ENCODE measurements at places on chromosomes 6 and 20.

DNA sequence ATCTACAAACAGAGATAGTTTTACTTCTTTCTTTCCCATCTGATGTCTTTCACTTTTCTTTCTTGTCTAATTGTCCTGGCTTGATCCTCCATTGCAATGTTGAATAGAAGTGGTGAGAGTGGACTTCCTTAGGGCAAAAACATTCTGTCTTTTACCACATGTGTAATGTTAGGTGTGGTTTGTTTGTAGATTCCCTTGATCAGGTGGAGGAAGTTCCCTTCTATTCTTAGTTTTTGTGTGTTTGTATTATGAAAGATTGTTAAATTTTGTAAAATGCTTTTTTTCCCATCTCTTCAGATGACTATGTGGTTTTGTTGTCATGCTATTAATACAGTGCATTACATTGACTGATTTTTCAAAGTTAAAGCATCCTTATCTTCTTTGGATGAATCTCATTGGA lies 41.6 kb upstream of the DUSP22 start:
- no peak for DNase-seq

- no peak for DNase-seq
Measured at GRCh38 chr6:95120984-95121383, 456.4 kb upstream of the MANEA start.

DNA sequence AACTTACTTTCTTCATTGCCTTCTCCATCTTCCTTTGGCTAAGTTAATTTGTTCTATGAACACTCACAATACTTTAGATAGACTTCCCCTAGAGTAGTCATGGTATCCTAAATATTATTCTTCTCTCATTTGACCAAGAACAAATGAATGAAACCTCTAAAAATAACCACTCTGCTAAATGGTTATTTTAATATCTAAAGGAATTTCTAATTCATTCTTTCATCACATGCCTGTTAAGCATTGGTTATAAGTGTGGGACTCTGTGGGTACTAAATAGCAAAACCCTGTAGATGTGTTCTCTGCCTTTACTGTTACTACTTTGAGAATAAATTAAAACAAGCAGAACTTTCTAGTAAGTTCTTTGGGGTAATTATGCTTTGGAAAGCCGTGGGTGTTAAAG lies 138.9 kb downstream of the EYA4 start:
- DNase-seq: no peak

GRCh38 chr20:41172296-41173140 lies 35.2 kb downstream of the PLCG1 start:
- no peak for DNase-seq

DNA sequence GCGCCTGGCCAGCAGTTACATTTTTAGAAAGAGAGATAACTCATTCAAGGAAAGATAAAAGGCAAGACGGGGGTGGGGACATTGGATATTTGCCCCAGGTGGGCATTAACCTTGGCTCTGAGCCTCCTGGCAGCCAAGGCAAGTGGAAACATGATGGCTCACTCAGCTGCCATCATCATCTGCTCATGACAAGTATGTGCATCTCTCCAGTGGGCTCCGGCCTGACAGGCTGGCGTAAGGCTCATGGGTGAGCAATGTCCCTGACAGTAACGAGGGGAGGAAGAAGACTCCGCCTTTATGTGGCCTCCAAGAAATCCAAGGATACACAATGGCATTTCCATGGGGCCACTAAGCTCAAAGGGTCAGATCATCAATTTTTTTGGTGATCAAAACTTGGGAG lies 13.3 kb downstream of the ANKRD60 start:
- DNase-seq: no peak

DNA sequence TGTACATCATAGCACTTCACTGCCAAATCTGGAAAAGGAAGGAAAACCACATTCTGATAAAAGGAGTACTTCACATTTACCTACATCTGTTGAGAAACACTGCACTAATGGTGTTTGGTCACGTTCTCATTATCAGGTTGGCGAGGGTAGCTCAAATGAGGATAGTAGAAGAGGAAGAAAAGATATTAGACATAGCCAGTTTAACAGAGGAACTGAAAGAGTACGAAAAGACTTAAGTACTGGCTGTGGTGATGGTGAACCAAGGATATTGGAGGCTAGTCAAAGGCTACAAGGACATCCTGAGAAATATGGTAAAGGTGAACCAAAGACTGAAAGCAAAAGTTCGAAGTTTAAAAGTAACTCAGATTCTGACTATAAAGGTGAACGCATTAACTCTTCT lies 32.0 kb upstream of the GJA10 start:
- DNase-seq: no peak

DNA sequence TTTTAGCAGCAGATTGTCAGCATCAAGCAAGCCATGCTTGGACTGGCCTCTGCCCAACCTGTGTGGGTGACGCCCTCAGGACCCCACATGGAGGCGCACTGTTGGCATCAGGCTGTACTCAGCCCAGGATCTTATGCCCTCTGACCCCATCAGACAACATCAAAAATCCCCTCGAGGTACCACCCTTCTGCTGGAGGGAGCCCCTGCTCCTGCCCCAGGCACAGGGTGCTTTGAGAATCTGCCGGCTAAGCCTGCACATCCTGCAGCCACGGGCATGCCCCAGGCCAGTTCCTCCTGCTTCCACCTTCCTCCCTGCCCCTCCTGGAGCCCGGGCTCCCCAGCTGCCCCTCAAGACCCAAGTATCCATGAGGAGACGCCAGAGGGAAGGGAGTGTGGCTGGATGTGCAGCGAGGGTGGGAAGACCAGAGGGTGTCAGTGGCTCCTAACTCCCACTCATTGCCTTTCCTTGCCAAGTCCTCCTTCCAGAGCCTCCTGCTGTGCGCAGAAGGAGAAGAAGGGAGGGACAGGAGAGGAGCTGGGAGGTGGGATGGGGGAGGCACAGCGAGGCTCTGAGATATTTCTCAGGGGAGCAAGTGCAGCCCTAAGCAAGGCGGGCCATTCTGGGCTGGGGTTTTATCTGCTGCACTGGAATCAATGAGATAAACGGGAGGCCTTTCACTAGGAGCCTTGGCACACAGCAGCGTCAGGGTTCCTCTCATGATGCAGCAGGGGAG lies 77.4 kb upstream of the CST7 start:
- DNase-seq: no peak

DNA sequence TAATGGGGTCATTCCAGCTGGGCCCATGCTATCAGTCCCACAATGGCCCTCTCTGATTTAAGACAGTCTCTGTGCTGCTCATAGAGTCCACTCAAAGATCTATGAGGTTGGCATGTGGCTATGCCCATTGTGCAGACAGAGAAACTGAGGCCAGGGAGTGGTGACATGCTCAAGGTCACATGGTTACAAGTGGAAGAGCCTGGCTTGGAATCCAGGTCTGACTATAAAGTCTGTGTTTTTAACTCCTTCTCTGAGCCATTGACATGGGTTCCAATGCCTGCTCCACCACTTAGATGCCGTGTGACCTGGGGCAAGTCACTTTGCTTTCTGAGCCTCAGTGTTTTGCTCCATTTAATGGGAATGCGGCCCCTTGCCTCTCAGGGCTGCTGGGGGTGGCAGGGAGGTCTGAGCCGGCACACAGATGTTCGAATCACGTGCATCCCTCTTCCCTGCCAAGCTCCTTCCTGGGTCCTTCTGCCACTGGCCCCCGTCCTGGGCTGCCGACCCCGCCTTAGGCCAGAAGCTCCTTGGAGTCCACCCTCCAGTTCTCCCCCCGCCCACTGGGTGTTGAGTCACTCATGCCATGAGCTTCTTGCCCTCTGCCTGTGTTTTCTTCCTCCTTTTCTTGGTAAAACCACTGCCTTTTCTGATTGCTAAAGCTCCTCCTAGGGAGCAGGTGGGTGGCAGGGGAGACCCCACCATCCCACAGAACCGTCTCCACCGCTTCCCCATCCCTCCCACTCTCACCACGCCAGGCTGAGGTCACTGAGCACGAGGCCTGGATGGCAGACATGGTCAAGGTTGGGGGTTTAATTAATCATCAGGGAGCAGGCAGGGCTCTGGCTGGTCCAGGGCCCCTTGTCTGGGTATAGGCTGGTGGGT lies 35.7 kb downstream of the CEBPB start:
- no peak for DNase-seq

DNA sequence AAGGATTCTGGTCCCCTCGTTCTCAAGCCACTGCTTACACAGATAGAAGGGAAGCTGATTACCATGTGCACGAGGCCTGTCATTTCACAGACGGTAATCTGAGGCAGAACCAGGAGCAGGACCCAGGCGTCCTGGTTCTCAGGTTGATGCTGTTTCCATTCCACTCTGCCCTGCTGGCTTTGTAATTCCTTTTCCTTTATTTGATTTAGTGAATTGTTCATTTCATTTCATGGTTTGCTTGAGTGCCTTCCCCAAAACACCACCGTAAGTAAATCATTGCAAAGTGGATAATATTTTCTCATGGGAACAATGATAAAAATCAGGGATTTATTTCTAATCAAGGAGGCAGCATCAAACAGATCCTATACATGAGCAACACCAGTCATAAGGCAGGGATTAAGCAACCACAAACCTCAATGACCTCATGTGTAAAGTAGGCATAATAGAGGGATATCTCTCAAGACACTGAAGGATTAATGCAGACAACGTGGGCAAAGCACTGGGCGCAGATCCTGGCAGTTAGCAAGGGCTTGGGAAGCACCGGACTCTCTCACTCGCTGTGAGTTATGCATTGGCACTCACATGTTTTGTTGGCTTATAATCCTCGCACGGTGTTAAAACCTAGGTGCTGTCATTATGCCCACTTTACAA lies 229.5 kb upstream of the FOXQ1 start:
- DNase-seq: no peak

- DNase-seq: no peak
Measured at GRCh38 chr6:75220357-75220756, 14.5 kb upstream of the COL12A1 start.

GRCh38 chr6:105402090-105402938 lies 568 bp downstream of the PREP start:
- DNase-seq: peak; percentile 8

DNA sequence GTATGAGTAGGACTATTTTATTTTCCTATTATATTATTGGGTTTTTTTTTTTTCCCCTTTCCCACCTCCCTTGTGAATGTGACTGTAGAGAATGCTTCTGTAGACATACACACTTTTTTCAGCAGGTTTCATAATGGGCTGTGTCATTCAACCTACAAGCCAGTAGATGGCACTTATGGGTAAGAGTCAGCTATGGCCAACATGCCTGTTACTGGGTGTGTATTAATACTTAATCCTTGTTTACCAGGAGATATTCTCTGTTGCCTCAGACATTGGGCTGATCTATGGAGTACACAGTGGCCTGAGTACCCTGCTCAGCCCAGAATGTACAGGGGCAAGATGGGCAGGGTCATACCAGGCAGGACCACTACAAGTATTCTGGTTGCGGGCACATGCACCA lies 382.5 kb downstream of the EPHA7 start:
- DNase-seq: no peak

- DNase-seq: no peak
Measured at GRCh38 chr6:72560721-72561593, 60.9 kb upstream of the KCNQ5 start.

DNA sequence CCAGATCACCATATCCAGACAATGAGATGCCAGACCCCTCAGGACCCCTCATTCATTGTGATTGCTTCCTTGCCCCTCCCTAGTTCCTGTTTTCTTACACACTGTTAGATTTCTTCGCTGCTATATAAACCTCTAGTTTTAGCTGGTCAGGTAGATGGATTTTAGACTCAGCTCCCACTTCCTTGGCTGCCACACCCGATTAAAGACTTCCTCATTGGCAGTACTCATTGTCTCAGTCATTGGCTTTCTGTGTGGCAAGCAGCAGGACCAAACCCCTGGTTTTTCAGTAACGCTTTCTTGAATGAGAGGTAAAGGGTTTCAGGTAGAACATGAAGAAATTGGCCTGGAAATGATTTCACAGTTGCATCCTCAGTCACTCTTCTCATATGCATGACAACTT lies 47.9 kb downstream of the QRSL1 start:
- no peak for DNase-seq

DNA sequence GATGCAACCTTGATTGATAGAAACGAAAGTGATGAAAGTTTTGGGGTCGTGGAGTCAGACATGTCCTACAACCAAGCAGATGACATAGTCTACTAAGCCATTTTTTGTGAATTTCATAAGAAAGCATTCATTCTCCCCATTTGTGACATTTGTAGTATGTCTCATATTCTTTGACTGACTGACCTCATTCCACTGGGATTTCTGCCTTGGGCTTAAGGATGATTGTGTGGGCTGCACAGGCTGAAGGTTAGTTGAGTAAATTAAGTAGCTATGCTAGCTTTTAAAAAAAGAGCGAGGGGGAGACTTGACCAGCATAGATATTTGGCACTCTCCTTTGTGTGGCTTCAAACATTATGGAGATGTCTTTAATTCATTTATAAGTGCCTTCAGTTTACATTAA lies 28.9 kb downstream of the STMND1 start:
- DNase-seq: no peak

GRCh38 chr6:157213426-157213825 lies 109.9 kb downstream of the TMEM242 start:
- no peak for DNase-seq

DNA sequence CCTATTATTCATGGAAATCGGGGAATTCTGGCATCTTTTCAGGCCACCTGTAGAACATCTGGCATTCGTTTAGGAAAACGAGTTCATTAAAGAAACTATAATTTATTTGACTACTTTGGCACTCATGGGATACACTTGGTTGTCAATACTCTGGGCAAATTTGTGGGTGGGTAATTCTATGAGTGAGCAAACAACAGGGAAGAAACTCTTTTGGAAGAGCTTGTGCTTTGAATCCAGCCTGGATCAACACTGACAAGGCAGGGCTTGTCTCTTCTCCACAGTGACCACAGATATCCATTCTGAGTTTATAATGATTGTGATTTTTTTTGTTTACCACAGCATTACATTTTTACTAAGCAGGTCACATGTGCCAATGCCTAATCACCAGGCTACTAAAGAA lies 394.7 kb downstream of the THBS2 start:
- no peak for DNase-seq

DNA sequence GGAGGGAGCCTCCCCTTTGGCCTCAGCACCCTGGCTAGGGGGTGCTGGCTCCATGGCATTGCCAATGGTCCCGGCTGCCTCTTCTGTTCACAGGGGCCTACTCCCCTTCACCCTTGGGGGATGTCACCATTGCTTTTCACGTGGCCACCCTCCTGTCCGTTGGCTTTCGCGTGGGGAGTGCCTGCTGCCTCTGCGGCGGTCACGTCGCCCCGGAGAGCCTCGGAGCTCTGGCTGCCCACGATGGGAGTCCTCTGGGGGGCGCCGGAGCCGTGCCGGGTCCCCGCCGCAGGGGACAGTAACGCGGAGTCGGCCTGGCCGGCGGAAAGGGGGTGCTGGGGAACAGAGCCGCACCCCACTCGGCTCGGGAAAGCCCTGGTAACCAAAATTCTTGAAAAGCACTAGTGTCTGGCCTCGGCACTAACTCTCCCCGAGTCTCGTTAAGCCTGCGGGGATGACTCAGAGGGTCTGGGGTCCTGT lies 661 bp upstream of the HEBP2 start:
- peak; percentile 23 for DNase-seq

All from effector CD4-positive, alpha-beta T cell (primary cell).